Small intestine (tissue), 16 donors: ENCODE measurements at places on chromosomes 13 and 19. TPM values are rescaled to one million over a fixed set of nuclear protein-coding genes. Genes with fewer than 3 reads are reported as not detected.
A peak's percentile ranks its signal among the peaks of the same experiment; 100 is the strongest.

- no peaks in the 10 kb centered on the region for H3K36me3 ChIP-seq
- no peak overlapping the region for H3K27ac ChIP-seq
- H3K4me1 ChIP-seq, result no peaks in the 10 kb centered on the region
- peak; percentile 69 for DNase-seq
- no peaks in the 10 kb centered on the region for H3K27me3 ChIP-seq
Observed at GRCh38 chr13:41222259-41222852, 28.0 kb upstream of the KBTBD7 start.

DNA sequence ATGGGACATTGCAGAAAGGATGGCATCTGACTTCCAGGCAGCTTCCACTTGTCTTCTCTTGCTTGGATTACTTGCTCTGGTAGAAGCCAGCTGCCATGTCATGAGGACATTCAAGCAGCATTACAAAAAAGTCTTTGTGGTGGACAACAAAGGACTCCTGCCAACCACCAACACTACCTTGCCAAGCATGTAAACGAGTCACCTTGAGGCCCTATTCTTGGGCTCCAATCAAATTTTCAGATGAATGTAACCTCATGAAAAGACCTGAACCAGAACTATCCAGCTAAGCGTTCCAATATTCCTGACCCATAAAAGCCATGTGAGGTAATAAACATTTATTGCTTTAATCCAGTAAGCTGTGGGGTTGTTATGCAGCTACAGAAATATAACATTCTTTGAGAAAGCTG, 12.5 kb downstream of the PROSER1 start:
- no peaks in the 10 kb centered on the region for H3K27me3 ChIP-seq
- H3K36me3 ChIP-seq, result peaks cover 10% of the 10 kb centered on the region
- peak overlapping the region; percentile 47 for H3K27ac ChIP-seq
- no peak overlapping the region for H3K4me3 ChIP-seq
- DNase-seq, result peak; percentile 52

LGI4 gene
- 0.45 TPM for polyA plus RNA-seq

DNA sequence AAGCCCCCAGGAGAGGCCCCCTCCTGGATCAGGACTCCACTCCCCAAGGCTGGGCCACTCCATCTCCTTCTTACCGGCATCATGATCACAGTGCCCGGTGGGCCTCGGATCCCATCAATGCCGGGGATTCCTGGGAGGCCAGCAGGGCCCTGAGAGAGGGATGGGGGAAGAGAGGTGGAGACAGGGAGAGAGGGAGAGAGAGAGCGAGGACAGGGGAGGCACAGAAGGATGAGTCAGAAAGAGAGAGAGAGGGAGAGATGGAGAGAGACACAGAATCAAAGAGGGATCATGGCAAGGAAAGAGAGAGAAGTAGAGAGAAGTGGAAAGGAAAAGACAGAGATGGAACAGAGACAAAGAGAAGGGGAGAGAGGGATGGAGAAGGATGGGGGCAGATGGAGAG, 13.8 kb downstream of the COL5A3 start:
- no peaks in the 10 kb centered on the region for H3K27me3 ChIP-seq
- H3K4me3 ChIP-seq, result no peak overlapping the region
- H3K36me3 ChIP-seq, result no peaks in the 10 kb centered on the region

DNA sequence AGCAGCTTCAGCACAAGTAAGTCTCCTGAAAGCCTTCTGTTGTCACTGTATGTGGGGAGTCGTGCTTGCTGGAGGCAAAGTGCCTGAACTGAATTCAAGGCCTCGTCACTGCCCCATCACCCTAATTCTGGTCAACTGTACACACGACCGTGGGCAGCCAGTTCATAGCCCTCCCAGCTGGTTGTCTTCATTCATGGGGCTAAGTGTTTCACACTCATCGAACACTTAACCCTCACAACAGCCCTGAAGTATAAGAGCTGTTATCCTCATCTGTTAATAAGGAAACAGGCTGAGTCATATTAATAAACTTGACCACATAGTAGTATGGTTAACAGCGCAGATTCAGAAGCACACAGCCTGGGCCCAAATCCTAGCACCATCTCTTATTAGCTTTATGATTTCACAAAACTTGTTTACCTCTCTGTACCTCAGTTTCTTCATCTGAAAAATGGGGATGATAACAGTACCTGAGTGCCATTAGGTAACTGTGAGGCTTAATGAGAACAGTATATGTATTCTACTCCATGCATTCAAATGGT, 66.7 kb downstream of the CDADC1 start:
- H3K27me3 ChIP-seq, result no peaks in the 10 kb centered on the region
- H3K4me3 ChIP-seq, result no peak overlapping the region
- H3K27ac ChIP-seq, result peak overlapping the region; percentile 61
- H3K36me3 ChIP-seq, result no peaks in the 10 kb centered on the region
- DNase-seq, result no peak

ADGRE3 gene
- 0.54 TPM for polyA plus RNA-seq
